ENCODE measurements at places on chromosomes 6 and 20. TPM values are rescaled to one million over a fixed set of nuclear protein-coding genes. Genes with fewer than 3 reads are reported as not detected.

CTSA gene
- 84.1 TPM for total RNA-seq

CLDN20 gene
- total RNA-seq = not detected

ELOVL2 gene
- 2.3 TPM for total RNA-seq

HLA-DQB1 gene
- total RNA-seq = not detected

SYNCRIP gene
- total RNA-seq = 130 TPM
